ENCODE measurements at places on chromosomes 12 and 14.
A peak's percentile ranks its signal among the peaks of the same experiment; 100 is the strongest.

GRCh38 chr12:89236237-89236636 lies 116.1 kb downstream of the DUSP6 start:
- DNase-seq = no peak

GRCh38 chr12:27474344-27474743 lies 27.8 kb downstream of the SMCO2 start:
- no peak for DNase-seq

- no peak for DNase-seq
Measured at GRCh38 chr12:114272605-114273004, 133.3 kb downstream of the TBX5 start.

DNA sequence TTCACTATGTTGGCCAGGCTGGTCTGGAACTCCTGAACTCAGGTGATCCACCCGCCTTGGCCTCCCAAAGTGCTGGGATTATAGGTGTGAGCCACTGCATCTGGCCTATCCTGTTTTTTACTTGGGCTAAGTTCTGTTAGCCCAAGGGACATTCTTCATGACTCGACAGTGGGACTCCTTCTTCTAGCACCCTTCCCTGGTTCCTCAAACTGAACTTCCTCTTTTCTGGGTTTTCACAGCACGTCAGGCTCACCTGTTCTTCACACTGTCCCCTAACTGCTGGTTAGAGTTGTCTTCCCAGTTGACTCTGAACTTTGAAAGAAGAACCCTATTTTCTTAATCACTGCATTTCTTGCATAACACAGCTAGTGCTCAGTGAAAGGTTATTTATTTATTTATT lies 22.5 kb downstream of the CABP1 start:
- DNase-seq = no peak

- no peak for DNase-seq
Measured at GRCh38 chr12:18851271-18851670, 113.4 kb downstream of the CAPZA3 start.

DNA sequence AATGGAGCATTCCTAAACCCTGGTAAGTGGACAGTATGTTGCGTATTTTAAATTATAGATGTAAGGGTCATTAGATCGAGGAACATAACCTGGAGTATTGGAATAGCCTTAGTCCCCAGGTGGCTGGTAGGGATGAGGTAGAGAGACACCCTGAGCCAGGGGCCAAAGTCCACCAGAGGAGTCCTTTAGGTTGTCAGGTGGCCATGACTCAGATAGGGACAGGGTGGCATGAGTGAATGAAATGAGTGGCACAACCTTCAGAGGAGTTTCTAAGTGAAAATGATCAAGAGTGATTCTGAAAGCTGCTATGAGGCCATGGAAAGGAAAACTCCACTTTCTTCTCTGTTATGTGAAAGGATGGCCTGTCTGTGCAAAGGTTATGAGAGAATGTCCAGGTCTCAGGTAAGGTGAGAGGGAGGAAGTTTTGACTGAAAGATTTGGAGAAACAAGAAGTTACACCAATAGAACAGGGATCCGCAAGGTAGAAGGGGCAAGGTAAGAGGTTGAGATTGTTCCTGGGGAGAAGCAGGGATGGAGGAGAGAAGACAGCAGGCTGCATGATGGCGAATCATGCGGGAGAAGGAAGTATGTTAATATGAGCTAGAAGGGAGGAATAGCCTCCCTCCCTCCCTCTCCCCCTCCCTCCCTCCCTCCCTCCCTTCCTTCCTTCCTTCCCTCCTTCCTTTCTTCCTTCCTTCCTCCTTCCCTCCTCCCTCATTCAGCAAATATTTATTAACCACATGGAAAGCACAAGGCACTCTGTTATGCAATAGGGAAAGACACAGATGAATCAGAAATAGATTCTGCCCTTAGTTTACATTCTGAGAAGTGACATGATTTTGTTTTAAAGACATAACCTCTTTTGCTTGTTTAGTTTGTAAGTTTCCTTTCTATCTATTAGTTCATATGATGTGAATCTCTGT lies 14.0 kb upstream of the RIPK3 start:
- no peak for DNase-seq

DNA sequence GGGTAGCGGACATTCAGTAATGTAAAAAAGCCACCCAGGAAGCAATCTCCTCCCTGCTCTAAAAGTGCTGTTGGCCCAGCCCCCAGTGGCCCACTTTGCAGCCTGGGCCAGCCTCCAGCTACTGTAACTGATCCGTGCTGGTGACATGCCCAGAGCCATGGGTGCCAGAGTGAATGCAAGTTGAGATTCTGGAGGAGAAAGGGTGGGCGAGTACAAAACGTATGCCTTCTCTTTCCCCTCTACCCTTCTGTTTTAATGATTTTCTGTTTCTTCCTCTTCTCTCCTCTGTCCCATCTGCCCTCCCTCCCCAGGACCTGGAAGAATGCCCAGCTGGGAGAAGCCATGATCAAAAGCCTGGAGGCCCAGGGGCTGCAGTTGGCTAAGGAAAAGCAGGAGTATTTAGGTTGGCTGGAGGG lies 16.9 kb downstream of the PLEKHD1 start:
- no peak for DNase-seq

- no peak for DNase-seq
Measured at GRCh38 chr14:23544511-23545447, 6.8 kb downstream of the ZFHX2 start.

DNA sequence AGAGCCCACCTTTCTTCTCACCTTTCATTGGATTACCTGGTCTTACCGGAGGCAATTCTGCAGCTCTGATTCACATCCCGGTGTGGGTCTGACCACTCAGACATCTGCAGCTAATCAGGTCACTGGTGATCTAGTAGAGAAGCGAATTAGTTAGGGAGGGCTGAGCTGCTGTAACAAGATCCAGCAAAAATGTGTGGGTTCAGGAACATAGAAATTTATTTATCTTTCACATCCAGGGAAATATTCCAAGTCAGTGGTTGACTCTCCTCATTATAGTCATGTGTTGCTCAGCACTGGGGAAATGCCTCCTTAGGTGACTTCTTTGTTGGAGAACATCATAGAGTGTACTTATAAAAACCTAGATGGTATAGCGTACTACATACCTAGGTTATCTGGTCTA lies 218.7 kb upstream of the PELI2 start:
- no peak for DNase-seq

- no peak for DNase-seq
Measured at GRCh38 chr12:10386857-10387256, 3.0 kb downstream of the KLRK1 start.

DNA sequence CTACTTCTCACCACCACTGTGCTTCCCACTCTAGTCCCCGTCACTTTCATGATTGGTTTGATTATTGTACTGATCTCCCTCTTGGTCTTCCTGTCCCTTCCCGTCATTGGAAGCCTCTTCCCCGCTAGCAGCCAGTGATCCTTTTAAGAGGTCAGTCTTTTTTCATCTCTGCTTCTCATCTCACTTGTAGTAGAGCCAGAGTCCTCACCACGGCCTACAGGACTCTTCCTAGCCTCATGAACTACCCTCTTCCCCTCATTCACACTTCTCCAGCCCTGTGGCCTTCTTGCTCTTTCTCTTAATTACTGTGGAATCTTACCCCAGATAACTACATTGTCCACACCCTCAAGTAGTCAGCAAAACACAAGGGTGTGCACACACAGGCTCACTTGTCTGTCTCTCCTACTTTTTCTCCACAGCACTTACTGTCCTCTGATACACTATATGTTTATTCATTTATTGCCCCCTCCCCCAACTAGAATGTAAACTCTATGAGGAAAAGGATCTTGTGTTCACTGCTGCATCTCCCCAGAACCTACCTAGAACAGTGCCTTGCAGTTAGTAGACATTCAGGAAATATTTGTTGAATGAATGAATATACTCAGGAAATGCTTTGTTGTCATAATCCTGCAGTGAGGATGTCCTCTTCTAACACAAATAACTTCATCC lies 66.3 kb downstream of the CKB start:
- DNase-seq = no peak

DNA sequence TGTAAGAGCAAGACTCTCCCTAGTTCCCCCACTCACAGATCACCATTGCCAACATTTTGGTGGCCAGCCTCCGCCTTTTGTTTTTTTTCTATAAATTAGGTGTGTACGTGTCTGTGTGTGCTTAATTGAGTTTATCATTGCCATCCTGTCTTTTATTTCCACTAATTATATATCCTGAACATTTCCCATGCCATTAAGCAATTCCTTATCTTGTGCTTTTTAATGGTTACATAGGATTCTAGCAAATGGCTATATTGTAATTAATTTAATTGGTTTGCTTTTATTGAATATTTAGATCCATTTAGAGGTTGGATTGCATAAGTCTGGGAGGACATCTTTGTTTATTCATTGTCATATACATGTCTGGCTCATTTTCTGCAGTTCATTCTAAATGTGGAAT lies 107.3 kb upstream of the RTL1 start:
- no peak for DNase-seq

DNA sequence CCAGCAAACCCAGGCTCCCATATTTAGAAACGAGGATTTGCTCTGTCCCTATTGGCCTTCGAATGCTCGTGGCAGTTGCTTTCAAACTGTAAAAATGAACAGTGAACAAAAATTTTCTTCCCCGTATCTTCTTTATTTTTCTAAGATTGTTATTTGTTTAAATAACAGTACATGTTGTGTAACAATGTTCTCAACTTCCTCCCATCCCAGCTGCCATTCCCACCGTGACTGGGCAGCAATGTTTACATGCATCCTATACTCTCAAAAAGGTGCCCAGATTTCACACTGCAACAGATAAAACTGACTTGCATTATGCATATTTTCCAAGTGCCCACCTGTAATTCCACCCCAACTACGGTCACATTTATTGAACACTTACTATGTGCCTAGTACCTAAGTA lies 12.8 kb downstream of the VCPKMT start:
- DNase-seq = no peak

DNA sequence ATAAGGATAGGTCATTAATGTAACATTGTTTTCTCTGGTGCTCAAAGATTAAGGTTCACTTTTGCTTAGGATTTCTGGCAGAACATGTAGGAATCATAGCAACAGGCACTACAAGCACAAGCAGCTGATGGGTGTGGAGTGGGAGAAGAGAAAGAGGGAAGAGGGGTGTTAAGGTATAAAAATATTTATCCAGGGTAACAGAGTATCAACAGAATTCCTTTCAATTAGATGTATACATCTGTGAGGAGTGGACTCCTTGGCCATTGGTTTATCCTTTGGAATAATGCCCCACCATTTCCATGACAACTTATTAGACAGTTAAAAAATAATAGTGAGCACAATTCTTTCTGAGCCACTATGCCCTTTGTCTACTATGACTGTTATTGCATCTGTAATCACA lies 388.3 kb upstream of the DDHD1 start:
- no peak for DNase-seq

- no peak for DNase-seq
Measured at GRCh38 chr12:65585648-65586602, 238.4 kb upstream of the HMGA2 start.

GRCh38 chr12:15605881-15606590 lies 183.2 kb downstream of the EPS8 start:
- DNase-seq = no peak

DNA sequence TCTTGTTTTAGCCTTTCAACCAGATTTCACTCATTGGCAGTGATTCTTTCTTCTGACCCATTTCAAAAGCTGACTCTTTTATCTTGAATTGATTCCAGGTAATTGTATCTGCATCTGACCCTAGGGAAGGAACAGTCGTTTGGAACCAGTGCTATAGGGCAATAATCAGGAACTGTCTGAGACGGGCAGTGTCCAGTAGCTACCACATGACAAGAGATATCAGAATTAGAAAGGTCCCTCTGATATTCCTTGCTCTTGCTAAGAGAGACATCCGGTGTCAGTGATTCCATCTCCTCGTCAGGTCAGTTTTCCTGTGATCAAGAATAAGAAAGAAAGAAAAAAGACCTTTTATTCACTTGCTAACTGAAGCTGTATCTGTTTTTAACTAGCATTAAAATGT lies 47.8 kb upstream of the PDE3A start:
- no peak for DNase-seq

DNA sequence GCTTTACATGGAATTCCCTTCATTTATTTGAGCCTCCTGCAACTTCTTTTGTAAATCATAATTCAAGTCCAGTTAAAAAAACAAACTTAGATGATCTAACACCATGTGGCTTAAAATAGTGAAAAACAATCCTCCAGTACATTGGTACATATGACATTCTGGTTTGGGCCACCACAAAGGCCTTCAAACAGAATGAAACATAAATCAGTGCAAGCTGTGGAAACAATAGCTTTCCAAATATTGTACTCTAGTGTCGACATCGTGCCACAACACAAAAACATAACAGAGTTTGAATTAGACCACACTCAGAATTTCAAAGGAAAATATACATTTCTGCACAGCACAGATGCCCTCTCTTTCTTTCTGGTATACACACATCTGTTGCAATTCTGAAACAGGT lies 751.3 kb downstream of the SLC6A15 start:
- DNase-seq = no peak

GRCh38 chr12:93880853-93881522 lies 203.8 kb downstream of the CRADD start:
- DNase-seq = no peak

DNA sequence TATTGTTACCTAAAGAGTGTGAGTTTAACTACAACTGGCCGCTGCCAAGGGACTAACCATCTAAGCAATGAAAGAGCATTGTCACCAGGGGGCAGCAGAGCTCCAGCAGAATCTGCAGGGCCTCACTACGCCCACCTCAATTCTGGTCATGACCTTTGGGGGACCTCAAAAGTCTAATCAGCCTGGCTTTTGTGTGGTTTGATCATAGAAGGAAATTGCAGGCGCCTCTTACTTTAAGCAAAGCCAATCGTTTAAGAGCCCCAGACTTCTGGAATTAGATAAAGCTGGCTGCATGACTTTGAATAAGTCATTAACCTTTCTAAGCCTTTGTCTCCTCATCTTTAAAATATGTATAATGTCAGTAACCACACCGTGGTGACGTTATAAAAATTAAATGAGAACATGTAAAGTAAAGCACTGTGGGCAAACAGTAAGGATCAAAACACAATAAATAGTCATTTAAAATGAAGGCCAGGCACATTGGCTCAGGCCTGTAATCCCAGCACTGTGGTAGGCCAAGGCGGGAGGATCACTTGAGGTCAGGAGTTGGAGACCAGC lies 58.6 kb downstream of the TBX3 start:
- DNase-seq = no peak

- DNase-seq = no peak
Measured at GRCh38 chr14:105091517-105092170, 26.4 kb upstream of the GPR132 start.

DNA sequence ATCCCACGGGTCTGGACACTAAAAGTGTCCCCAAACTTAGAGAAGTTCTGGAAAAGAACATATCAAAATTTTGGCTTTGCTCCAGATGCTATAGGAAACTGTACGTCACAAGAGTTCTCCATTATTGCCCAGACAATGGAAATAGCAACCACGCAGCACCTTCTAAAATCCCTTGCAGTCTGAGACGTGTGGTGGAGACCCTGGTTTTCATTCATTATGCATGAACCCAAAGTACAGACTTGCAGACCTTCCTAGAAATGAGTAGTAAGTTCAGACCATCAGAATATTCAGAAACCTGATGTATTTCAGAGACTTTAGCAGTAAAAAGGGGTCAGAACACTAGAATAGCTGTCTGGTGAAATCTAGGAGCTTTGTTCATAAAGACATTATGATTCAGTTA lies 50.0 kb upstream of the BCL2L14 start:
- DNase-seq = no peak

GRCh38 chr12:89225401-89225800 lies 126.9 kb downstream of the DUSP6 start:
- peak; percentile 56 for DNase-seq
